ENCODE measurements at places on chromosomes 13 and 19.

DNA sequence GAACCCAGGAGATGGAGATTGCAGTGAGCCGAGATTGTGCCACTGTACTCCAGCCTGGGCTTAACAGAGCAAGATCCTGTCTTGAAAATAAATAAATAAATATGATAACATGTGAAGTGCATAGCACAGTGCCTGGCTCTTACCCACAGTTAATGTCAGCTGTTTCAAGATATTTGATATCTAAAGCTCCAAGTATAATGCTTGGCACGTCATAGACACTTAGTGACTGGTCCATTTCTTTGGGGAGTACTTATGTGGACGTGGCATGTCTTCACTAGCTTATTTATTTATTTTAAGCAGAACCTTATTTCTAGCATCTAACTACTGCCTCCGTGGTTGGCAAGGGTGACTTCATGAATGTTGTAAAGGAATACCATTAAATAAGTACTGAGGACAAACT is 18.8 kb downstream of the GARRE1 start:
- no peak for DNase-seq

DNA sequence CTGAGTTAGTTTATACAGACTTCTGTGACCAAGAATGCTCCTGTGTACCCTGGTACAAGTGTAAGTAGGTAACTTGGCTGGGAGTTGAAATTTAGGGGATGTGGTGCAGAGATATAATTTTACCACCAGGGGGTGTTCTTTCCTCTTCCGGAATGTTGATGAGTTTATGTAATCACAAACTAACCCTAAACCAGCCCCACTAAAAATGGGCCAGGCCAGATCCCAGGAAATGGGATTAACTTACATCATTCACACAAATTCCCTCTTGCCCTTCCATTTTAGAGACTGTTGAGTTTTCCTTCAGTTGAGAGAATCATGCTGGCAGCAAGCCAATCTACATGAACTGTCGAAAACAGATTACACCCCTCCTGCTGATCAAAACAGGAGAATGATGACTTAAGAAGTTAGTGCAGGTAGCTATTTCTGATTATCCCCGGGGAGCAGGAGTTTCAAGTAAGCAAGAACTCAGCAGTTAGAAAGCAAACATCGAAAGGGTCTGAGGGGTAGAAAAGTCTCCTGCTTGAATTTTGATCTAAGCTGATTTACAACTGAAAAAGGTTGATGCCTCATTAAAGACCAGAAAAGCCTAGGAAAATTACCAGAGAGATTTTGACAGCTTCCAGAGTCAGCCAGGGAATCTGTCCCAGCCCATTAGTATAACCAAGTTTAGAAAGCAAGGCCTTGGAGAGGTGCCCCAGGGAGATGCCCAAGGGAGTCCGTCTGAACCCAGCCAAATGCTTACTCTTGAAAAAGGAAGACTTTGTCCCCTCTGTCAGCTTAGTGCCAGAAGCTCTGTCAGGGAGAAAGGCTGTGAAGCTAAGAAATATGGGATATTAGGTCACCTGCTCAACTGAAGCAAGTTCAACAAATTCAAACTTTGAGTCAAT is 32.3 kb upstream of the MED4 start:
- DNase-seq, result peak; percentile 25

DNA sequence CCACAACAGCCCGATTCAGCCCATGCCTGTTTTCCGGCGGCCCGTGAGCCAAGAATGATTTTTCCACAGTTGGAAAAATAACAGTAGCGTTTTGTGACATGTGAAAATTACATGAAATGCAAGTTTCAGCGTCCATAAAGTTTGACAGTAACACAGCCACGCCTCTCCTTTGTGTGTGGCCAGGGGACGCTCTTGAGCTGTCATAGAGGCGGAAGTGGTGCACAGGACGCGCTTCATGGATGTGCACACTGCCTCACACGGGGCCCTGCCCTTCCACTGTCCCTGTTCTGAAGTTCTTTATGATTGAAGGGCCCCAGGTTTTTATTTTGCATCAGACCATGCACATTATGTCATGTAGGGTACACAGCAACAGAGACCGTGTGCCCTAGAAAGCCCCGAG is 12.4 kb upstream of the ELAVL1 start:
- no peak for DNase-seq

DNA sequence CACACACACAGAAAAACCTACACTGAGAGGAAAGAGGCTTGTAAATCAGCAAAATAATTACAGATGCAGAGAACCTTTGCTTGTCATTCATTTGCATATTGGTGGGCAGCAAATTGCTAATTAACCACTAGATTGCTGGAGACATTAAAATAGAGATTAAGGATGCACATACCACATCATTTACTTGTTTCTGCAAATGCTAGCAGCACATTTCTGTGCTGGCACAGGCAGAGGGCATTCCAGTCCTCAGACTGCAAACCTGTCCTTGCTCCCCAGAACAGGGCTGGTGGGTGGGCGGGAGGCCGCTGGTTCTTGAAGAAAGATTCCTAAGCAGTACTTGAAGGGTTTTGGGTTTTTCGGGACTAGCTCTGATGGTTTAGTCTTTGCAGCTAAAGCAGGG is 941 bp upstream of the SIAH3 start:
- DNase-seq, result no peak

GRCh38 chr13:45925151-45925550 is 73.6 kb upstream of the SIAH3 start:
- DNase-seq, result no peak

Data from SHP77 treated with DMSO at 0.1 percent for 48 hours (cell line).